HL-60 (cell line): ENCODE measurements at places on chromosomes 3 and 15.

DNA sequence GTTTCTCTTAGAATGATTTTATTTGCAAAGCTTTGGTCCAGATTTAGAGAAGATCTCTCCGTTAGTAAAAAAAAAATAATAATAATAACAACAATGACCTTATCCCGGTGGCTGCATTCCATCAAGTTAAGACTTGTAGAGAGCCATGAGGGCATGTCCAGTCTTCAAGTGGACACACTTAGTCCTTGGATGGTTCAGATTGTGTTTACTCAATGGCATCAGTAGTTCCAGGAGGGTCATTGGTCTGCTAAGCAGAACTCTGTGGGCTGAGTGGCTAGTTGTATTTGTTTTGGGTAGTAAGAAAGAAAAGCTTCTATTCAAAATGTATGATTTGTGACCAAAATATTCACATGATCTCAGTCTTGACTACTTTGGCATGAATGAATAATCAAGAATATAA lies 116.3 kb upstream of the UBE2E2 start:
- no peak for DNase-seq

DNA sequence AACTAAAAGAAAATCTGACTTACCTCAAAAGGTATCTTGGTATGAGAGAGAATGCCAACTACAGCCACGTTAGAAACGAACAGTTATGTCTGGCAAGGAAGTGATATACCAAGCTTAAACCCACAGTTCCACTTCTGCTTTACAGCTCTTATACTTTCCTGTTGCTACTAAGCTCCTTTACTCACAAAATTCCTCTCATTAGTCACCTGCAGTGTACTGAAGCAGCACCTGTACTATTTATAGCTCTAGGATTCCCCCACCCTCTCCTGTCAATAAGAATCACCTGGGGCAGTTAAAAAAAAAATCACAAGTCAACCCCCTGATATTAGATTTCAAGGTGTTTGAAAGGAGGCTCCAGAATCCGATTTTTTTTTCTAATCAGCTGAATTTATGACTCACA lies 2.9 kb upstream of the TMEM266 start:
- DNase-seq: peak; percentile 48

- no peak for DNase-seq
Measured at GRCh38 chr3:64179249-64179648, 46.0 kb downstream of the PRICKLE2 start.

- DNase-seq: no peak
Measured at GRCh38 chr15:95016511-95017229, 785.3 kb downstream of the MCTP2 start.

DNA sequence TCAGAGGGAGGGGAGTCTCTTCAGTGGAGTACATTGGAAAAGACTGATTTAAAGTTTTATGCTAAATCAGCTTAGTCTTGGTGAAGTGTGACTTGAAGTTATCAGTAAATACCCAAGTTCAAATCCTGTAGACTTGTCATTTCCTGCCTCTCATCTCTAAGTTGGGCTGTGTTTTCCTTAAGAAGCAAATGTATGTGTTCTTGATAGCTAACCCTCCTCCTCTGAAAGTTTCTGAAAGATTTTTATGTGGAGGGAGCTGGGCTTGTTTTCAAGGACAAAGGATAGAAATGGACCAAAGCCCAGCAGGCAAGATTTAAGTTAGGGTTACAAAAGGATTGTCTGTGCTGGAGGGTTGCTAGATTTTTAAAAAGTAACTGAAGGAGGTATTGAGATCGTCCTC lies 4.2 kb downstream of the MAPKBP1 start:
- no peak for DNase-seq

- DNase-seq: no peak
Measured at GRCh38 chr3:48129921-48130320, 58.3 kb downstream of the CDC25A start.

DNA sequence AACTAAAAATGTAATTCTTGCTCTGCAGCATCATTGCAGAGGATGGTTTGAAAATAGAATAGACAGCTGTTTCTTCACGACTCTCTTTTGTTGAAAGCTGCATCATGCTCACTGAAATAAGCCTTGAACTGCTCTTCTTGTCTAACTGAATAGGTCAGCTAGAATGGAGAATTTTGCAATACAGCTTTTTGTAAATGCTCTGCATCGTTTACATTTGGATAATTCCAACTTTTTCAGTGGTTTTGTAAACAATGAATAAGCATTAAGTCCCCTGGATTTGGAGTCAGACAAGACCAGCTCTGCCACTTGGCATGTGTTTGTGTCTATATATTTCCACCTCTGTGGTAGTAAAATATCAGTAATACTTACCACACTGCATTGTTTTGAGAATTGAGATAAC lies 95.2 kb downstream of the PLSCR2 start:
- DNase-seq: no peak
